Cortex of kidney (tissue), 1 donor: ENCODE measurements at places on chromosomes 6 and 20.

GRCh38 chr6:21332077-21332476 is 261.5 kb upstream of the SOX4 start:
- no peak for DNase-seq

DNA sequence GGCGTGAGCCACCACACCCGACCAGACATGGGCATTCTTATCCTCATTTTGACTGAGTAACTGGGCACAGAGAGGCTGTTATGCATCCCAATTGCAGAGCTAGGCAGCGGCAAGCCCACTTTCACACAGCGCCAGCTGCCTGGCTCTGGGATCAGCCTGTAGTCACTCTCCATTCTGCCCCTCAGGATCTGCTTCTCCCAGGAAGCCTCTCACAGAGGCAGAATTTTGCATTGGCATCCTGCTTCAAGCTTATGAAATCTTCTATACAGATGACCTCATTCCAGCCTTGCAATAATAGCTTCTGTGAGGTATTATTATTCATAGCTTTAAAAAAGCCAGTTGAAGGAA is 37.0 kb upstream of the IER3 start:
- no peak for DNase-seq

- DNase-seq, result no peak
Measured at GRCh38 chr6:155141512-155141911, 122.3 kb upstream of the CLDN20 start.

DNA sequence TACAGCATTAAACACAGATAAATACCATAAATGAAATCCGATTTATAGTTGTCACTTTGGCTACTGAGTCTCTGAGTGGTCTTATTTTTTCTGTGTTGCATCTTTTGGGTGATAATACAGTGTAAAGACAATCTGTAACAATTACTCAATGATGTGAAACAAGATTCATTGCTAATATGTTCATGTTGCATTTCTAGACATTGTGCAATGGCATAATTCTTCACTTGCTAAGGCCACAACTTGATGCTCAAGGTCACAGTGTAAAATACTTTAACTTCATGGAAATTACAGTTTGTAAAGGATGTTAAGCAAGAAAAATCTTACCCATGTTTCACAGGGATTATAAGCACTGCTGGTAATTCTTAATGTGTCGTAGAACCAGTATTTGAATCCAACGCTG is 74.9 kb upstream of the SMLR1 start:
- no peak for DNase-seq

DNA sequence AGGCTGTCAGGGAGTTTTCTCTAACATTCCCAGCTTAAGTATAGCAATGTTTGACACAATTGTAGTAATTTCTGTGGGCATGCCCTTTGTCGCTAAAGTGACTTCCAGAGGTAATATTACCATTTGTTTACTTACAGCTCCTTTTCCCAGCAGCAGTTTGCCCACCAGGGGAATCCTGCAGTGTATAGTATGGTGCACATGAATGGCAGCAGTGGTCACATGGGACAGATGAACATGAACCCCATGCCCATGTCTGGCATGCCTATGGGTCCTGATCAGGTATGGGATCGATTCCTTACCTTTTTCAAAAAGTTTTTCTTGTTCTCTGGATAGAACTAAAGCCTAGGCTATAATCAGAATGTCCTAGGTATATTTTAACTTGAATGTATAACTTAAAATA is 132.5 kb downstream of the SULF2 start:
- DNase-seq, result no peak

DNA sequence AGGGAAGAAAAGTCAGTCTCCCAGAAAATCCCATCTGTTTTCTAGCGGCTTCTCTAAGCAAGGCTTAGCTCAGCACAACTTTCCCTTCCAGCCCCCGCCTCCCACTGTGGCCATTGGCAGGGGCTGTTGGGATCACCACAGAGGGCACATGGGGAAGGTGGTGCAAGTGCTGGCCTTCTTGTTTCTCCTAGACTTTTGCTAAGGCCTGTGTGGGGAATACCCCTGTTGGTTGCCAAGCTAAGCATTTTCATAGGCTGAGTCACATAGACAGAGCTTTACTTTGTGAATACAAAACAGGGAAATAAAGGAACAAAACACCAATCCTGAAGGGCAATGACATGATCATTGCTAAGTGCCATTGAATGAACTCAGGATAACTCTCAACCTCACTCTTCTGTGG is 32.4 kb upstream of the TIAM2 start:
- DNase-seq, result no peak

GRCh38 chr20:39986173-39986904 is 702.7 kb downstream of the MAFB start:
- no peak for DNase-seq

DNA sequence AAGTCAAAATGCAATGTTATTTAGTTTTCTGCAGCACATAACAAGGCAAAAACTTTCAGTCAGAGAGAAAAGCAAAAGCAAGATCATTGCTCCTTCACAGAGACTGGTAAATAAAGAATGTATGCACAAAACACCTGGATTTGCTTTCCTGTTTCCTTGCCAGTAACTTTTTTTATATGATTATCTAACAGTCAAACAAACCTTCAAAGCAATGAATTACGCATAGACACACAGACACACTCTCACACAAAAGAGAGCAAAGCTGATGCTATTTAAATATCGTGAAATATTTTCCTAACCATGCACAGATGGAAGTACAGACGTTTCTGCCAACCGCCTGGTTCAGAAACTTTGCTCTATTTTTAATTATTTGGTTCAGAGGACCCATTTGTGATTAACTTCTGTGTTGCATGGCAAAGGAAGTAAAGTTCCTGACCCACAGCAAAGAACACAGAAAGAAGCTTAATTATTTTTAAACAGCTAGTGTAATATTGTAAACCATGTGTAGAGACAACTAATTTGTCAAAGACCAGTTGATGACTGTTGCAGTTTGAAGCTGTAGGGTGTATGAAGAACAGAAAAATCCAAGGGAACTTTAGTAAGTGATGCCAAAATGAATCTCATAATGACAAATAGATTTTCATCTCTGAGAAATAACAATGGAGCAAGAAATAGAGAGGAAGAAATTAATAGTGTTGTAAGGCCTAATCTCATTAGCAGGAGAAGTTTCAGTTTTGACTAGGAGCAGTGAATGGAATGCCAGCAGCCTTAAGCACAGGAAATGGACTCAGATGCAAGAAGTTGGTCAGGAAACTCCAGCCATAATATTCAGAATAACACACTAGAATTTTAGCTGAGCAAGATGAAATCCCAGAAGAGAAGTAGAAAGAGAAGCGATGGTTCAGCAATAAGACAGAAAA is 24.1 kb downstream of the ATXN1 start:
- DNase-seq, result no peak

GRCh38 chr6:83341765-83342164 is 89.1 kb downstream of the ME1 start:
- DNase-seq, result no peak
